ENCODE measurements at places on chromosomes 2 and 18. TPM values are rescaled to one million over a fixed set of nuclear protein-coding genes. Genes with fewer than 3 reads are reported as not detected.

Gene CYBRD1
- 43.7 TPM for total RNA-seq

Gene LRP1B
- not detected for total RNA-seq

Gene DCDC2C
- not detected for total RNA-seq

Gene C2orf81
- total RNA-seq, result 1.6 TPM

Gene CCDC148
- 0.79 TPM for total RNA-seq

Gene TOGARAM2
- total RNA-seq, result not detected

Gene VSNL1
- 0.94 TPM for total RNA-seq

Gene PLB1
- 1.5 TPM for total RNA-seq

All from M059J (cell line).